ENCODE measurements at places on chromosomes 6 and 20. TPM values are rescaled to one million over a fixed set of nuclear protein-coding genes. Genes with fewer than 3 reads are reported as not detected.

The HLA-A gene
- 60.2 TPM for total RNA-seq

The C6orf15 gene
- not detected for total RNA-seq

The SOBP gene
- total RNA-seq: 16.1 TPM

The PDSS2 gene
- total RNA-seq: 6.5 TPM

The ZNF341 gene
- total RNA-seq: 3.3 TPM

The SEL1L2 gene
- not detected for total RNA-seq

- H3K27ac ChIP-seq: no peak overlapping the region
- H3K36me3 ChIP-seq: no peaks in the 10 kb centered on the region
- H3K27me3 ChIP-seq: no peaks in the 10 kb centered on the region
- no peak overlapping the region for H3K4me3 ChIP-seq
- peaks cover 12% of the 10 kb centered on the region for H3K4me1 ChIP-seq
- DNase-seq: no peak
Measured at GRCh38 chr6:146878952-146879340, 280.2 kb downstream of the ADGB start.

DNA sequence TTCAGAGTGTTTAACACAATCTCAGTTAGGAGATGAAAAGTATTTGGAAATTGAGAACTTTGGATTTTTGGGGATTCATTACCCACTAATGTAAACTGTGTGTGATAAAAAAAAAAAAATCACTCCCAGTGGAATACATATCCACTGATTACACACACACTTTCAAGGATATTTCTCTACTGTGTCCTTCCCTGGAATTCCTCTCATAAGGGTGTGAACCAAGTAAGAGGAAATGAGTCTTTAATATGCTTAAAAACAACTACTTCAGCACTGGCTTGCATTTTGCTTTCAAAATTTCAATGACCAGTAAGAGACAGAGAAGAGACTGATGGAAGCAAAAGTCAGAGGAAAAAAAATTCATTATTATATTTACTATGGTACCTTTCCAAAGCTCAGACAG lies 24.5 kb upstream of the MYCT1 start:
- no peak overlapping the region for H3K27ac ChIP-seq
- H3K27me3 ChIP-seq: no peaks in the 10 kb centered on the region

DNA sequence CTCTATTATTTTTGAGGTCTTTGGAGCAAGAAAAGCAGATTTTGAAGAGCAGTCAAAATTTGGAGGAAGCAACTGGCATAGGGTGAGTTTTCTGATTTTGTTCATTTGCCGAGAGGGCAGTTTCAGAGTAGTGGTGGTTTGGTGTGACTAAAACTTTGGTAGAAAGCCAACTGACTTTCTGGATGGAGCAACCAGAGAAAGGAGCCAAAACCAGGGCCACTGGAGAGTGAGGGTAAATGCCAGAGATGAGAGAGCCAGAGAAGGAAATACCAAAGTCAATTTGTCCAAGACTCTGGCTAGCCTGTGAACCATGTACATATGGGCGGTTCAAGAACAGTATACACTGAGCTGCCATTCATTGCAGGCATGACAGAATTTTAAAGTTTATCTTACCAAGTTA lies 40.5 kb upstream of the ZBTB24 start:
- H3K4me1 ChIP-seq: no peaks in the 10 kb centered on the region
- H3K4me3 ChIP-seq: no peak overlapping the region
- H3K36me3 ChIP-seq: peaks cover 5% of the 10 kb centered on the region

- peak overlapping the region; percentile 14 for H3K27ac ChIP-seq
- peaks cover 53% of the 10 kb centered on the region for H3K4me1 ChIP-seq
- peak overlapping the region; percentile 3 for H3K4me3 ChIP-seq
Measured at GRCh38 chr6:156980948-156981347, 203.8 kb downstream of the ARID1B start.

GRCh38 chr20:59175861-59176260 lies 12.2 kb downstream of the ZNF831 start:
- no peaks in the 10 kb centered on the region for H3K4me1 ChIP-seq
- H3K27me3 ChIP-seq: peaks cover 2% of the 10 kb centered on the region
- H3K27ac ChIP-seq: no peak overlapping the region

- no peaks in the 10 kb centered on the region for H3K36me3 ChIP-seq
- peak overlapping the region; percentile 34 for H3K4me3 ChIP-seq
- no peak for DNase-seq
- H3K4me1 ChIP-seq: peaks cover 19% of the 10 kb centered on the region
- H3K27me3 ChIP-seq: no peaks in the 10 kb centered on the region
Measured at GRCh38 chr6:133683308-133683580, 205.7 kb upstream of the TCF21 start.

GRCh38 chr6:13267142-13267651 lies 61.1 kb downstream of the TBC1D7 start:
- no peak overlapping the region for H3K27ac ChIP-seq
- H3K4me3 ChIP-seq: no peak overlapping the region
- peaks cover 16% of the 10 kb centered on the region for H3K36me3 ChIP-seq

- no peak overlapping the region for H3K27ac ChIP-seq
- no peaks in the 10 kb centered on the region for H3K27me3 ChIP-seq
- H3K4me1 ChIP-seq: no peaks in the 10 kb centered on the region
- H3K36me3 ChIP-seq: peaks cover 11% of the 10 kb centered on the region
- no peak for DNase-seq
- no peak overlapping the region for H3K4me3 ChIP-seq
Measured at GRCh38 chr20:41004531-41005360, 23.9 kb upstream of the TOP1 start.

Data from glutamatergic neuron (in vitro differentiated cells).